Chondrocyte (in vitro differentiated cells): ENCODE measurements at places on chromosomes 1 and 21. TPM values are rescaled to one million over a fixed set of nuclear protein-coding genes. Genes with fewer than 3 reads are reported as not detected.

- H3K4me1 ChIP-seq, result no peaks in the 10 kb centered on the region
- DNase-seq, result no peak
- H3K36me3 ChIP-seq, result no peaks in the 10 kb centered on the region
Measured at GRCh38 chr1:69029649-69030048, 532.8 kb upstream of the DEPDC1 start.

- H3K36me3 ChIP-seq, result peaks cover 3% of the 10 kb centered on the region
- no peaks in the 10 kb centered on the region for H3K27me3 ChIP-seq
- H3K4me3 ChIP-seq, result no peak overlapping the region
- H3K4me1 ChIP-seq, result no peaks in the 10 kb centered on the region
- H3K27ac ChIP-seq, result no peak overlapping the region
Measured at GRCh38 chr1:178486100-178487069, 10.4 kb downstream of the CLEC20A start.

DNA sequence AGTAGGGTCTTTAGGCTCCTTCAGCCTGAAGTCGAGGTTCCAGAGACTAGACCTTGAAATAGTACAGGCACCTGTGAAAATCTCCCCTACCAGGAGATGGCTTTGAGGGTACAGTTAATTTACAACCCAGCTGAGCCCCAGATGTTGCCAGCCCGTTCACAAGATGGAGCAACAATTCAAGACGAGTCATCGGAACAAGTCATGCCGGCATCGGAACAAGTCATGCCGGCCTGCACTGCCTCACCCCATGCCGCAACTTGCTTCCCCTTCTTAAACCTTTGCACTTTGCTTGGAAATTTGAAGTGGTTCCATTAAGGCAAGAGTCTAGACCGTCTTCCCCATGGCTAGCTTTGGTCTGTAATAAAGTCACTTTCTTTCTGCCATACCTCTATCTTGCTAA lies 16.0 kb downstream of the HHAT start:
- no peaks in the 10 kb centered on the region for H3K36me3 ChIP-seq
- no peak overlapping the region for H3K4me3 ChIP-seq
- H3K27me3 ChIP-seq, result no peaks in the 10 kb centered on the region
- H3K4me1 ChIP-seq, result peaks cover 18% of the 10 kb centered on the region

DNA sequence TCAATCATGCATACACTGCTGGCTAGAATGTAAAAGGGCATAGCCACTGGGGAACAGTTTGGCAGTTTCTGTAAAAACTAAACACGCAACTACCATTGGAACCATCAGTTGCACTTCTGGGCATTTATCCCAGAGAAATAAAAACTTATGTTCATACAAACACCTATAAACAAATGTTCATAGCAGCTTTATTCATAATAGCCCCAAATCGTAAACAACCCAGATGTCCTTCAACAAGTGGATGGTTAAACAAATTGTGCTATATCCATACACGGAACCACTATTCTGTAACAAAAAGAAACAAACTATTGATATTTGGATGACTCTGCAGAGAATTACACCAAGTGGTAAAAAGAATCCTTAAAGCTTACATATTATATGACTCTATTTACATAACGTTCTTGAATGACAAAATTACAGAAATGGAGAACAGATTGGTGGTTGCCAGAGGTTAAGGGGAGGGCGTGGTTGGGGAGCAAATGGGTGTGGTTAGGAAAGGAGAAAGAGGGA lies 22.8 kb downstream of the LACTBL1 start:
- no peaks in the 10 kb centered on the region for H3K4me1 ChIP-seq
- DNase-seq, result no peak
- H3K27ac ChIP-seq, result no peak overlapping the region
- H3K27me3 ChIP-seq, result peaks cover 9% of the 10 kb centered on the region

- H3K4me3 ChIP-seq, result no peak overlapping the region
- no peaks in the 10 kb centered on the region for H3K36me3 ChIP-seq
- no peak overlapping the region for H3K27ac ChIP-seq
- no peak for DNase-seq
- peaks cover 1% of the 10 kb centered on the region for H3K27me3 ChIP-seq
Measured at GRCh38 chr1:189149547-189150375, 1327.9 kb downstream of the BRINP3 start.

DNA sequence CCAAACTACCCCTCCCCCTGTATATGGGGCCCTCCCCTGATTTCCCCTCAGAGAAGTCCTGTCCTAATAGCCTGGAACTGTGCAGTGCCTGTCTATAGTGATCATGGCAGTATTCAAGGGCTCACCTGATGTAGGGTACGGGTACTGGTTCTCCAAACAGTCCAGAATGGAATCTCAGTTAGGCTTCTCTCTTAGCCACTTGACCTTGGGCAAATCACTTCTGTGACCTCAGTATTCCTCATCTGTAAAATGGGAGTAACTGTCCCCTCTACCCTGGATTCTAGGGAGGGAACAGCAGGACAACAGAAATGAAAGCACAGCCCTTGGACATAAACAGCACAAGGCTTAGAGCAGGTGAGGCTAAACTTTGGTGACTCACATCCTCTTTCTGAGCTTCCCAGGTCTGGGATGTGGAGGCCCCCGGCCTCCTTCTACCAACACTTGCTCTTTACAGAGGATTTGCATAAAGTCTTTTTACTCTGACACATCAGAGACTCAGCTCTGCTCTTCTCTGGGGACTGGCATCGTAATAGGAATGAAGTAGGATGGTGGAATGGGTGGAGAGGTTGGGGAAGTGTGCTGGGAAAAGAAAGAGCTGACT lies 20.0 kb upstream of the PDZK1IP1 start:
- DNase-seq, result no peak
- H3K4me3 ChIP-seq, result no peak overlapping the region
- no peaks in the 10 kb centered on the region for H3K36me3 ChIP-seq
- H3K27me3 ChIP-seq, result peaks cover 36% of the 10 kb centered on the region

- H3K27me3 ChIP-seq, result peaks cover 38% of the 10 kb centered on the region
- H3K27ac ChIP-seq, result no peak overlapping the region
- no peak overlapping the region for H3K4me3 ChIP-seq
- no peaks in the 10 kb centered on the region for H3K36me3 ChIP-seq
- H3K4me1 ChIP-seq, result no peaks in the 10 kb centered on the region
- no peak for DNase-seq
Measured at GRCh38 chr1:157193219-157193618, 55.0 kb upstream of the ETV3 start.

DNA sequence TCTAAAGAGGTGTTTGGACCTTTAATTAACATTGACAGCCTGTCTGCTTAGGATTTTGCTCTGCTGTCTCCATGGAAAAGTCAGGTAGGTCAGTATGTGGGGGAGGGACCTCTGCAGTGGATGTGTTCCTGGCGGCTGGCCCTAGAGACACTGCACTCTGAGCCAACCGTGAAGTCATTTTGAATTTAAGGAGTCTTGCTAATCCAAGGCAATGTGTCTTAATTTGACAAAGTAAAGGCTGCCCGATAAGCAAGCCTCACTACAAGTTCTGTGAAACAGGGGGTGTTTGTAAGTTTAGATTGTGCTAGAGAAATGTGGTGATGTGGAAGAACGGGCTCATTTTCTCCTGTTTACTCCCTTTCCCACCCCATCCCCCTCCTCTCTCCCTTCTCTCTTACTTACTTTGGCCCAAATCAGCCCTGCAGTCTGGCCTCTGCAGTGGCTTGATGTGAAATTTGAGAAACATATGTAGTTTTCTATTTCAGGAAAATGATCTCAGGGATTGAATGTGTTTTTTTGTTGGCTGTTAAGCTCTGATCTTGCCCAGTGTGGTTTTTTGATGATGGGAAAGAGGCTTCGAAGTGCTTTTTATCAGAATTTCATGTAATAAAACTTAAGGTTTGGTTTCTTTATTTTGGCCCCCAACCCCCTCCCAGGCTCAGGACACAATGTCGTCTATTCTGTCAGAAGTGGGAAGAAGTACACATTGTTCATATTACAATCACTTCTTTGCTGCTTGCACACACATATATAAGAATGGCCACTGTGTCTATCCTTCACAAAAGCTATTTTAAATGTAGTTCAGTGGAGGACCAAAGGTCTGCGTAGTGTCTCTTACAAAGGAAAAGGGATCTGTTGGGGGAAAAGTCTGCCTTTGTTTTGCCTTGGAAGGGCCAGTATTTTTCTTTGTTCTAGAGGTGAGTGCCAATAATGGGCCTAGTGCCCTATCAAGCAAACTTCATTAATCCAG lies 96.6 kb downstream of the FGGY start:
- DNase-seq, result no peak
- H3K36me3 ChIP-seq, result no peaks in the 10 kb centered on the region
- no peaks in the 10 kb centered on the region for H3K27me3 ChIP-seq
- peak overlapping the region; percentile 97 for H3K27ac ChIP-seq
- H3K4me1 ChIP-seq, result peaks cover 59% of the 10 kb centered on the region
- H3K4me3 ChIP-seq, result peak overlapping the region; percentile 58

- no peak overlapping the region for H3K27ac ChIP-seq
- no peak overlapping the region for H3K4me3 ChIP-seq
- H3K4me1 ChIP-seq, result peaks cover 21% of the 10 kb centered on the region
- H3K27me3 ChIP-seq, result no peaks in the 10 kb centered on the region
- no peak for DNase-seq
Measured at GRCh38 chr1:231814521-231814920, 187.9 kb downstream of the DISC1 start.

GRCh38 chr1:119748040-119748439 lies 20.7 kb downstream of the HMGCS2 start:
- no peak overlapping the region for H3K4me3 ChIP-seq
- H3K4me1 ChIP-seq, result peaks cover 4% of the 10 kb centered on the region
- H3K27ac ChIP-seq, result no peak overlapping the region
- H3K27me3 ChIP-seq, result peaks cover 6% of the 10 kb centered on the region
- no peak for DNase-seq
- peaks cover 13% of the 10 kb centered on the region for H3K36me3 ChIP-seq

- DNase-seq, result no peak
- H3K27me3 ChIP-seq, result no peaks in the 10 kb centered on the region
- no peak overlapping the region for H3K4me3 ChIP-seq
- H3K36me3 ChIP-seq, result no peaks in the 10 kb centered on the region
- peaks cover 32% of the 10 kb centered on the region for H3K4me1 ChIP-seq
- H3K27ac ChIP-seq, result no peak overlapping the region
Measured at GRCh38 chr1:203660931-203661484, 34.4 kb downstream of the ATP2B4 start.

DNA sequence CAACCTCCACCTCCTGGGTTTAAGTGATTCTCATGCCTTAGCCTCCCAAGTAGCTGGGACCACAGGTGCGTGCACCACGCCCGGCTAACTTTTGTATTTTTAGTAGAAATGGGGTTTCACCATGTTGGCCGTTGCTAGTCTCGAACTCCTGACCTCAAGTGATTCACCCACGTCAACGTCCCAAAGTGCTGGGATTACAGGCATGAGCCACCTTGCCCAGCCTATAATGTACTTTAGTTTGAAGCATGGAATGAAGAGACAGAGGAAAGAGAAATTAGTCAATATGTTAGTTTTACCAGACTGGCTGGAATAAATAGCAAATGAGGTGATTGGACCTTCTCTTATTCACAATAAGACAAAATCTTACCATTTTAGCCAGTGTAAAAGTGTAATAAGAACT lies 89.0 kb downstream of the GTF2B start:
- DNase-seq, result no peak
- H3K27me3 ChIP-seq, result no peaks in the 10 kb centered on the region
- no peak overlapping the region for H3K4me3 ChIP-seq
- peaks cover 16% of the 10 kb centered on the region for H3K36me3 ChIP-seq
- H3K4me1 ChIP-seq, result peaks cover 31% of the 10 kb centered on the region

GRCh38 chr1:54798769-54799641 lies 2.1 kb downstream of the TTC22 start:
- DNase-seq, result peak; percentile 55
- no peak overlapping the region for H3K27ac ChIP-seq
- no peak overlapping the region for H3K4me3 ChIP-seq
- peaks cover 19% of the 10 kb centered on the region for H3K27me3 ChIP-seq

DNA sequence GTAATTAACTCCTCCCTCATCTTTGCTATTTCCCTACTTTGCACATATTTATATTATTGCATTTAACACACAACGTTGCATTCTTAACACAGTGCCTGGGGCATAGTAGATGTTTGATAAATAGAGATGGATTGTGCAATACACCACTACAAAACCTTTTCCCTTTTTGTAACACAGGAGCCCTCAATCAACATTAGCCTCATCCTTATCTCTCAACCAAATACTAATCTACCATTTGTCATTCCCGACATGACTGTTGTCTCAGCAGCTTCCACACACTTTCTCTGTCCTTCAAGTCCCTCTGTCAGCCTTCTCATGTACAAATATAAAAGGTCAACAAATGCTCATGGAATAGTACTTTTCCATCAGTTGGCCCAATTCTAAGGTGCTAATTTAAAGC lies 78.9 kb upstream of the KCNK2 start:
- H3K36me3 ChIP-seq, result no peaks in the 10 kb centered on the region
- H3K27ac ChIP-seq, result no peak overlapping the region
- no peak overlapping the region for H3K4me3 ChIP-seq
- no peaks in the 10 kb centered on the region for H3K27me3 ChIP-seq
- no peaks in the 10 kb centered on the region for H3K4me1 ChIP-seq

GRCh38 chr1:43835082-43836021 lies 98.2 kb upstream of the ARTN start:
- H3K36me3 ChIP-seq, result peaks cover 2% of the 10 kb centered on the region
- DNase-seq, result no peak
- H3K27me3 ChIP-seq, result no peaks in the 10 kb centered on the region
- peak overlapping the region; percentile 80 for H3K27ac ChIP-seq
- H3K4me1 ChIP-seq, result peaks cover 64% of the 10 kb centered on the region
- no peak overlapping the region for H3K4me3 ChIP-seq

- H3K36me3 ChIP-seq, result peaks cover 12% of the 10 kb centered on the region
- no peak overlapping the region for H3K4me3 ChIP-seq
- peaks cover 20% of the 10 kb centered on the region for H3K4me1 ChIP-seq
- H3K27me3 ChIP-seq, result no peaks in the 10 kb centered on the region
Measured at GRCh38 chr1:193568512-193568911, 382.1 kb upstream of the B3GALT2 start.

The SF3B4 gene
- total RNA-seq, result 54.7 to 63.9 TPM (median 58.2 TPM) in 3 replicates

The RGS4 gene
- 13.2 to 17.3 TPM (median 14.1 TPM) in 3 replicates for total RNA-seq

The PADI3 gene
- total RNA-seq, result not detected in 3 replicates
